ENCODE measurements at places on chromosomes 1 and 21.

DNA sequence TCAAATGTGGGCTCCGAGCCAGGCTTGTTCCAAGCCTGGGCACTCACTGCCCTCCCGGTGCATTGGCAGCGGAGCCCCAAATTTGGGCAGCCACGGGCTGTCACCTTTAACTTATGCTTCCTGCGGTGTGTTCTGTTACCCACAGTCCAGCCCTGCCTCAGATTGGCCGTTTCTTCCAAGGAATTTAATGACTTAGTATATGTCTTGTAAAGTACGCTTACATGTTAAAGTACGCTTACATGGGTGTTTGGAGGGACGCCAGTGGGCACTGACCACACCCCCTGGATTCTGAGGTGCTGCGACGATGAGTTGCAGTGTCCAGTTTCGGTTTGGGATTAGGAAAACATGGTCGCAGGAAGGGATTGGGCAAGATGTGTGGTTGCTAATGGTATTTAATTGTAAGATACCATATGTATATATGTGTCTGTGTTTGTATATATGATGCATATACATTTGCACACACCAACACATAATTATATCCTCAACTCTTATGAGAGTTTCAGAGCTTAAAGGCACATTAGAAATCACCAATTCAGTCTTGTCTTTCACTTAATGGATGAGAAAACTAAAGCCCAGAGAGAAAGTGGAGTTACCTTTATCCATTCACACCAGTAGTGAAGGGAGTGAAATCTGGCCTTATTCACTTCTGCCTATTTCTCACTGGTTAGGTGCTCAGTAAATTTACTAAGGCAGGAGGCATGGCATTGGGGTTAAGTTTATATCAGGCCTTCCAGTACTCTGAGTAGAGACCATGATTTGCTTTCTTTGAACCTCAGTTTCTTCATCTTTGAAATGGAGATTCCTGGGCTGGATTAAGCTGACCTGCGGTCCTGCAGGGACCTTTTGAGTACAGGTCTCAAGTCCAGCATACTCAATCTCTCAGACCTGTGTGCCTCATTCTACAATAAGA is 1.0 kb downstream of the SMYD2 start:
- no peak for ATAC-seq

- no peak for ATAC-seq
These were observed 26.0 kb downstream of the ROR1 start for GRCh38 chr1:63799820-63800219.

DNA sequence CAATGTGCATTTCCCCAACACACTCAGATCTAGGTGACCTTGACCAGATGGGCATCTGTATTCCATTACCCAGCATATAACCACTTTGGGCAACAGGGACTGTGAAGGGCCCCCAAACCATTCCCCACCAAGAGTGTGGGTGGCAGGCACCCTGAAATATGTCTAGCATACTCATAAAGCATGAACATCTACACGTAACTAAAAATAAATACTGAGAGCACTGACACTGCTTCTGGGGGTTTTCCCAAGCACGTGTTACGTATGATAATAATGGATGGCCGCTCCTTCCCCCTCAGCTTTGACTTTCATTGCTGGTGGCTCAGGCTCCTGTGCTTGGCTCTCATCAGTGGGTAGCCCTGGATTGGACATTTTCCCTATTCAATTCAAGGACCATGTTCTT is 39.1 kb downstream of the IGSF3 start:
- ATAC-seq, result no peak

DNA sequence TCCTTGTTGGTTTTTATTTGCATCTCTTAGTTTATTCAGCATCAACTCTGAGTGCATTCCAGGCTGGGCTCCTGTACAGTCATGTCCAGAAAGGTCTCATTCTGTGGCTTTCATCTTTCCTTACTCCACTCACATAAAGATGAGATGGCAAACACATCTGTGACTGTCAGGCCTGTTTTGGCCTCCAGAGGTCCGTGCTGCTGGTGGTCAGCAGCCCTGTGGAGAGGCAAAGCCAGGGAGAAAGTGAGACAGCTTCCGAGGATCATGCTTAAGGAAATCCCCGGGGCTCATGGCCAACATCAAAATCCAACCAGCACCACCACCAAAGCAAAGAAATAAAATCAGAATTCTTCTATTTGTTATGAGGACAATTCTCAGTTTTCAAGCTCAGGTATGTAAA is 96.1 kb upstream of the HIVEP3 start:
- no peak for ATAC-seq

DNA sequence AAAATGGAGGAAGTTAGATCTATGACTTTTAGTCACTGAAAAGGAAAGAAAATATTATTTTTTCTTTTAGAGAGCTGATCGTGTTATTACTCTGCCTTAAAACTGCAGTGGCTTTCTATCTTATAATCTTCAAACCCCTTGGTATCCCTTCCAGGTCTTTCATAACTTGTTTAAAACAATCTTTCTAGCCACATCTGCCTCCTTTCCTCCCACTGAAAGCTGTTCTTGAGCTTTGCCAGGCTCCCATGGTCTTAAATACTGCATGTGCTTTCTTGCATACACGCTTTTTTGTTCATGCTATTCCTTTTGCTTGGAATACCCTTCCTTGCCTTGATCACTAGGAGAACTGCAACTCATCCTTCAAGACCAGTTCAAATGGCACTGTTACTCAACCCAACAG is 65.9 kb upstream of the GADD45A start:
- no peak for ATAC-seq

- ATAC-seq, result no peak
These were observed 26.8 kb downstream of the SLC27A3 start for GRCh38 chr1:153801786-153802697.

DNA sequence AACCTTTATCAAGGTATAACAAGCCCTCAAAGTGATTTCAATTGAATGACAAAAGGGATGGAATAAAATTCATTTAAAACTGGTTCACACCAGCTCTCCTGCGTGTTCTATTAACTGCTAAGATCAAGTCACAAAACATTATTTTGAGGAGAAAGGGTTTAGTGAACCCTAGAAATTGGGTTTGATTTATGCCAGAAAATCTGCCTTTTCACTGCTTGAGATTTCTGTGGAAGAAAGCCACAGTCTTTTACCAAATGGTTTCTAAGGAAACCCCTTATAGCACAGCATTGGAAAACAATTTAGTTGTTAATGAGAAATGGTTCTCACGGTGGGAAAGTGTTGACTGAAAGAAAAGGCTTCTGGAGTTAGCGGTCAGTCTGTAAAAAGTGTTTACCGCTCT is 43.6 kb upstream of the DPH5 start:
- ATAC-seq, result no peak

- ATAC-seq, result no peak
These were observed 1.7 kb downstream of the S100B start for GRCh38 chr21:46603228-46603627.

DNA sequence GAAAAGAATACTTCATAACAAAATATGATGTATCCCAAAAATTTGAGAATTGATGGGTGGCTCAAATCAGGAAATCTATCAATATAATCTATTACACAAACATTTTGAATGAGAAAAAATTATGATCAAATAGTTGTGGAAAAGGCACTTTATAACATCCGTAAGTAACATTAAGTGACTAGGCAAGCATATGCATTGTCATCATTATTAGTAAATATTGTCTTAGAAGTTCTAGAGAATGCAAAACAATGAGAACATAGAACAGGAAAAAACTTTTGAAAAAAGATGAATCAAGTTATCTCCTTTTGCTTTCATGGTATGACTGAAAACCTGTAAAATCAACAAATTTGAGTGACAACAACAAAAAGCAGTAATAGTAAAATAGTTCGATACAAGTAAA is 42.9 kb downstream of the VCAM1 start:
- no peak for ATAC-seq

- ATAC-seq, result no peak
These were observed 123.8 kb downstream of the PCBP3 start for GRCh38 chr21:45767071-45768006.

DNA sequence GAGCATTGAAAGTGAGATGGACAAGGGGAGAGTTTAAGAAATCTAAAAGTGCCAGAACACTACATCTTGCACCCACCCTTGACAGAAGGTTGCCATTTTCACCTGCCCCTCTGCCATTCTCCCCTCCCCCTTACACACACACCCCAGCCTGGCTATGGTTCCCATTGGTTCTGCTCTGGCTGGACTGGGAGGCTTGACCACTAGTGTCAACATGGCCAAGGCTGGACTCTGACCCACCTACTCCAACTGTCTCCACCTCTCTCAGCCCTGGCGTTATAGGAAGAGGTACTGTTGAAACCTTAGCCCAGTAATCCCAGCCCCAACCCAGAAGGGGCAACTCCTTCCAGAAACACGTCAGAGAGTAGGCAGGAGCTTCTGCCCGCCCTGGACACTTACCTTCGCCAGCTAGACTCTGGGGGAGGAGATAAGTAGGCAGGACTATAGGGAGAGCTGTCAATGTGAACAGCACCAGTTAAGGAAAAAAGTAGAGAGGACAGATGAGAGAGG is 4.5 kb downstream of the CRTC2 start:
- no peak for ATAC-seq

DNA sequence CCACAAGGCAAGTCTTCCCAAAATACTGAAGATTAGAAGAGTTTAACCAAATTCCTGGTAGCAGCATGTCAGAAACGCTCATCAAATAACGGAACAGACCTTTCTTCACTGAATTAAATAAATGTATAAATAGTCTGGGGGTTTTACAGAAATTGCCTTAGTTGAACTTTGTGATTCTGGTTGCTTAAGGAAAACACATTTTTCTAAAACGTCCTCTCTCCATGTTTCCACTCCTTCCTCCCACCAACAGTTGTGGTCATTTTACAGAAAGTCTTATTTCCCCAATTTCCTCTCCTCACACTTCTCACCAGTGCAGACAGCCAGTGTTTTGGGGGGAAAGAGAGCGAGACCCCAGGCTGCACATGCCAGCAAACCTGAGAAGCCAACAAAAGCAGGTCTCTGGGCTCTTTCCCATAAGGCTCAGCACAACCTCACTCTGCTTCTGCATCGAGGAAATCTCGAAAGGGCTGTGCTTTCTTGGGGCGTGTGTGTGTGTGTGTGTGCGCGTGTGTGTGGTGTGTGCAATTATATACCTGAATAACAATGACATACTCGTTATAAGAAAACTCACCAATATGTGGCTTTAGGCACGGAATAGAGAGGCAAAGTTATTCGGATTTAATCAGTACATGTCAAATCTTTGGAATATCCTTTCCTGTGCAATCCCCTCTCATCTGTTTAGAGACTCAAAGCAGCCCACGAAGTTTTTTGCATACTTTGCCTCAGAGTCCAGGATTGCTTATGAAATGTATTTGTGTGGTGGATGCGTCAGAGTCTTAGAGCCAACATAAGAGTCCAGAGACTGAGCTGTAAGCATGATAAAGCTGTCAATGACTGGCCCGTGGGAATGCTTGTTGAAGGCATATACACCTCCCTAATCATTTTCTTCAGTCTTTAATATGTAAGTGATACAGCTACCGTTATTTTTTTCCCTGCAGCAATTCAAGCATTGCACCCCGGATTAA is 2.0 kb downstream of the KCNJ15 start:
- ATAC-seq, result no peak

DNA sequence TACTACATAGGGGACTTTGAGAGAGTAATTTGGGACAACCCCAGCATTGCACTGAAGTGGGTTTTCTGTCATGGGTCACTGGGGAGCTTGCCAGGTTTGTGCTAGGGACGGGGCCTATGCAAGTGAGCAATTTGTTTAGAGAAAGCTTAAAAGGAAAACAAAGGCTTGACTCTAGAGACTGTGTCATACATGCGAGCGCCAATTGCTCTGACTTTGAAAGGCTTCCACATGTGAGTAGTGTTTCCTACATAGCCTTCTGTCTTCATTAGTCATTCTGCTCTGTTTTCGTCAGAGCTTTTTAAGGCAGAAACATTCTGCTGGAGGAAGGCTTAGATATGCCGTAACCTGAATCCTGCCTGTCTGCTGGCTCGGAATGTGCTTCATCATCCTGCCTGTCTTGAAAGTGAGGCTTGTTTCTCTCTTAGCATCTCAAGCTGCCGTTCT is 28.4 kb downstream of the TRIM45 start:
- ATAC-seq, result no peak

- ATAC-seq, result no peak
These were observed 126.7 kb downstream of the PGBD5 start for GRCh38 chr1:230299191-230300006.

DNA sequence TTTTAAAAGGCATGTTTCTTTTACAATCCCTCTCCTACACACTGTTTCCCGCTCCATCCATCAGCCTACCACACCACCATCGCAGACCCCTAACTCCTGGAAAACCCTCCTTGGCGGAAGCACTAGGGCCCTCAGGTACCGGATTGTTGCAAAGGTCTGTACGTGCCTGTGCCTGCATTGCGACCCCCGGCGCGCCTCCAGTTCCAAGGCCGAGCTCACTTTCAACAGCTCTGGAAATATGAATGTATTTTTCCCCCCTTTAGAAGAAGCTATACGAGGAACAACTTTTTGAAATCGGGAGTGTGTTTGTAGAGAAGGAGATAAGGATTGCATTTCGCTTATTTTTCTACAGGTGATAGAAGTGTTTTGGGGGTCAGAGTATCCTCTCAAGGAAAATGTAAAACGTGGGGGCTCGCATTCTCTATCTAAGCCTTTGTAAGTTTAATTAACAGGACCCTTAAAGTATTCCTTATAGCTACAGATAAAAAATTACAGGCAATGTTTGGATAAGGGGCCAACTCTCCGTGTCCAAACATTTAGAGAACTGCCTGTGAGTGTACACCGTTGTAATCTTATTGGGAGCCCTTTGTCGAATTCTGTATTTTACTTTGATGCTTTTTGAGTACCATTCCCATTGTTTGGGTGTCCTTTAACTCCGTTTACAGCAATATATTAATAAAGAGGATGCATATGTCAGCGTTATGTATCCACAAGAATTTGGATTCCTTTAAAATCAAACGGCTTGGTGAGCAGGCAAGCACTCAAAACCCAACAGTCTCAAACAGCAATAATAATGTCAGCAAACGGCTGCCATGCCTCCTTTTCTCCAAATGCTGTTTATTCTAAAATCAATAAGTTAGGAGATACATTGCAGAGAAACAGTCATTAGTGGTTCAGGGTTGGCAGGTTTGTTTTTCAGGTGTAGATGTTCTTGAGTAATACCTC is 5.9 kb downstream of the PRRX1 start:
- no peak for ATAC-seq

DNA sequence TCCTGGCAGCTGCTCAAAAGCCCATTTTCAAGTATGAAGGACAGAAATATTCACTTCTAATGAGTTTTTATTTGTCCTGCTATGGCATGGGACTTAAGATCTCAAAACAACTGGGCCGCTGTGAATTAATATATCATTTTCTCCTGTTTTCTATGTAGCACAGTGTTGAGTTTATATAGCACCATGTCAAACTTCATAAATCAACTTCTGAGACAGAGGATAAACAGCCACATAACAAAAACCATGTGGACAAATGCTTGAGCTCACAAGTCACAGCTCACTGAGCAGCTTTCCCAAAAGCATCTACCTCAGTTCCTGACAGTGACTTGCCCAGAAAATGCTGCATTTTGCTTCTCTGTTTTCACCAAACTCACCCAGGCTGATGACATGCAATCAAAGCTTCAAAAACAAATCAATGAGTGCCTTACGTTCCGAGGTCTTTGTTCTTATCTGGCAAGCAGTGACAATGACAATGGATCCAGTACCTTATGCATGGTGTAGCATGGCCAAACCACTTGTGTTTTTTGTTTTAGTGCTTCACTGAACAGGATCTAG is 722.6 kb downstream of the LRRIQ3 start:
- ATAC-seq, result no peak

GRCh38 chr21:45993210-45994085 is 11.9 kb downstream of the COL6A1 start:
- no peak for ATAC-seq

Measured in stimulated activated memory B cell treated with anti-CD40 and anti-IgM and Interleukin-4, amounts not matched to agents 10 μg/mL and 1 μg/mL and 100 μg/mL, for 72 hours (primary cell).